ENCODE measurements at places on chromosomes 7 and 10. TPM values are rescaled to one million over a fixed set of nuclear protein-coding genes. Genes with fewer than 3 reads are reported as not detected.

LRRTM3 gene
- total RNA-seq, result not detected

GRCh38 chr7:14233076-14233867 is 243.8 kb upstream of the ETV1 start:
- no peak overlapping the region for H3K4me3 ChIP-seq
- no peaks in the 10 kb centered on the region for H3K27me3 ChIP-seq
- no peaks in the 10 kb centered on the region for H3K36me3 ChIP-seq

MXI1 gene
- total RNA-seq, result 25.9 TPM

DNA sequence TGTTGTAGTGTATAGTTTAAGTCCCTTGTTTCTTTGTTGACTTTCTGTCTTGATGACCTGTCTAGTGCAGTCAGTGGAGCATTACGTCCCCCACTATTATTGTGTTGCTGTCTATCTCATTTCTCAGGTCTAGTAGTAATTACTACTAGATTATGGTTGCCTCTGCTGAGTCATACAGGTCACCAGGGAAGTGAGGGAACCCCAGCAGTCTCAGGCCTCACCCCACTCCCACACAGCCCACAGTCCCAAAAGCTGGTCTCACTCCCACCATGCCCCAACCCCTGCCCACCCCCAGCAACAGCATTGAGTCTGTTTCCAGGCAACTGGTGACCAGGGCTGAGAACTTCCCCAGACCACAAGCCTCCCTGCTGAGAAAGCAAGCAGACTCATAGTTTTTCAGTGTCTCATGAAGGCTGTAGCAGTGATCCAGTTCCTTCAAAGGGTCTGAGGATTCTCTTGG is 88.0 kb downstream of the PLXDC2 start:
- H3K27ac ChIP-seq, result no peak overlapping the region
- H3K27me3 ChIP-seq, result no peaks in the 10 kb centered on the region
- DNase-seq, result no peak
- no peak overlapping the region for H3K4me3 ChIP-seq
- no peaks in the 10 kb centered on the region for H3K4me1 ChIP-seq
- no peaks in the 10 kb centered on the region for H3K36me3 ChIP-seq
